Dermis blood vessel endothelial cell (primary cell): ENCODE measurements at places on chromosomes 7 and 10.

DNA sequence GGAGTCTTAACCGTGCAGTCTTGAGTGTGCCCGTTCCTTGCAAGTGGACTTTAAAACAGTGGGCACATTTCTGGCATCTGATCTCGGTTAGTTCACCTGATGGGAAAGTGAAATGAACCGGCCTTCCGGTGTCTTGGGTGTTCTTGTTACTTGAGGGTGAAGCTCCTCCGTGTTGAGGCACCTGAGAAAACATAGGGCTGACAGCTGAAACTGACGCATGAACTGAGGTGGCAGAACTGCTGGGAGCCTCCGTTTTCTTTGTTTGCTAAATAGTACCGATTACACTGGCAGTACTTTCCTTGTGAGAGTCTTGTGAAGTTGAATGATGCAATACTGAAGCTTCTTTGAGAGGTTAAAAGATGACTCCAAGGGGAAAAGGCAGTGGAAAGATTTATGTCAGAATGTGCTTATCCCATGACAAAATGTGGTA, 62.8 kb upstream of the SAMD8 start:
- DNase-seq = no peak

DNA sequence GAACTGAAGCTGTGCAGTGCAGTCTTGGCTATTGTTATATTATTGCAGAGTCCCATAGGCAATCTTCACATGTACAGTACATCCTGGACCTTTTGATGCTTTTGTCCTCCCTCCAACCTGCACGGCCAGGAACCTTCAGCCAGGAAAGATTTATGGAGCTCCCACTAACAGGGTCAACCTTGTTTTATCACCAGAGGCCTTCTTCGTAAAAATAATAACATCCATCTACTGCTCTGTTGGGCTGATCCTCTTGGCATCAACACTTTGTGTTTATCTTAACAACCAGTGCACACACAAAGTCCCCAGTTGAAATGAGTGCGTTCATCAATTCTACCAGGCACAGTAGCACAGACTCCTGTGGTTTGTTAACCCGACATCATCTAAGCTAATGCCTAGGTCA, 72.4 kb downstream of the AGMO start:
- DNase-seq = peak; percentile 69

GRCh38 chr10:88383276-88383675, 199.8 kb downstream of the RNLS start:
- DNase-seq = no peak

DNA sequence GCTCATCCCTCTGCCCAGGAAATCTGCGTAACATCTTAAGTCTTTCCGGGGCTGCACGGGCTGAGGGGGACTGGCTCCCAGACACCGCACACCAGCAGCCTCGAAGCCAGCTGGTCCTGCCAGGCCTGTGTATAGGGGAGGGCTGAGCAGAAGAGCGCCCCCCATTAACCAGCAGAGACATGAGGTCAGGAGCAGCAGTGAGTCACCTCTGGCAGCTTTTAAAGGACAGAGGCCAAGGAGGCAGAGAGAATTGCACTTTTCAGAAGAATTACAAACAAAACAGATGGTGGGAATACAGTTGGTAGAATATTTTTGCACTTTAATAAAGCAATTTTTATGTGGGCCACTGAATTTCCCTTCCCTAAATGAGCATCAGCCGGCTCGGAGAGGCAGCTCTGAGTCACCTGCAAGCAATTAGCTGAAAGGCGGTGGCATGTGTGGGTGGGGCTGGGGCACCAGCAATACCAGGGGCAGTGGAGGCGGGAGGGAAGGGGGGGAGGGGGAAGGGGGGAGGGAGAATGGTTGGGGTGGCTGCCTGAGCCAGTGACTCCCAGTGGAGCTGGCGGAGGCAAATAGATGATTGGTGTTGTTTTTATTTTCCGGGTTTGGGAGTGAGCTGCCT, 39.1 kb downstream of the GOLGA7B start:
- DNase-seq = peak; percentile 19

DNA sequence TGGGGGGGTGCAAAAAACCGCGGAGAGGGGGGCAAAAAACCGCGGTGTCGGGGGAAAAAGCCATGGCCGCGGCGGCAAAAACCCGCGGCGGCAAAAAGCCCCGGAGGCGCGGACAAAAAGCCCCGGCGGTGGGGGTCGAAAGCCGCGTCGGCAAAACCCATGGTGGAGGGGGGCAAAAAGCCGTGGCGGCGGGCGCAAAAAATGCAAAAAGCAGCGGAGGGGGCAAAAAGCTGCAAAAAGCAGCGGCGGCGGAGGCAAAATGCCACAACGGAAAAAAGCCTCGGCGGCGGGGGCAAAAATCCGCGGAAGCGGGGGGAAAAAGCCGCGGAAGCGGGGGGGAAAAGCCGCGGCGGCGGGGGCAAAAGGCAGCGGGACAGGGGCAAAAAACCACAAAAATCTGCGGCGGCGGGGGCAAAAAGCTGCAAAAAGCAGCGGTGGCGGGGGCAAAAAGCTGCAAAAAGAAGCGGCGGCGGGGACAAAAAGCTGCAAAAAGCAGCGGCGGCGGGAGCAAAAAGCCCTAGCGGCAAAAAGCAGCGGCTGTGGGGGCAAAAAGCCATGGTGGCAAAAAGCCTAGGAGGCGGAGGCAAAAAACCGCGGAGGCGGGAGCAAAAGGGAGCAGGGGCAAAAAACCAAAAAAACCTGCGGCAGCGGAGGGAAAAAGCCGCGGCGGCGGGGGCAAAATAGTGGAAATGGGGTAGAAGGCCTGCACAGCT, 418.9 kb downstream of the ZNF716 start:
- DNase-seq = no peak

DNA sequence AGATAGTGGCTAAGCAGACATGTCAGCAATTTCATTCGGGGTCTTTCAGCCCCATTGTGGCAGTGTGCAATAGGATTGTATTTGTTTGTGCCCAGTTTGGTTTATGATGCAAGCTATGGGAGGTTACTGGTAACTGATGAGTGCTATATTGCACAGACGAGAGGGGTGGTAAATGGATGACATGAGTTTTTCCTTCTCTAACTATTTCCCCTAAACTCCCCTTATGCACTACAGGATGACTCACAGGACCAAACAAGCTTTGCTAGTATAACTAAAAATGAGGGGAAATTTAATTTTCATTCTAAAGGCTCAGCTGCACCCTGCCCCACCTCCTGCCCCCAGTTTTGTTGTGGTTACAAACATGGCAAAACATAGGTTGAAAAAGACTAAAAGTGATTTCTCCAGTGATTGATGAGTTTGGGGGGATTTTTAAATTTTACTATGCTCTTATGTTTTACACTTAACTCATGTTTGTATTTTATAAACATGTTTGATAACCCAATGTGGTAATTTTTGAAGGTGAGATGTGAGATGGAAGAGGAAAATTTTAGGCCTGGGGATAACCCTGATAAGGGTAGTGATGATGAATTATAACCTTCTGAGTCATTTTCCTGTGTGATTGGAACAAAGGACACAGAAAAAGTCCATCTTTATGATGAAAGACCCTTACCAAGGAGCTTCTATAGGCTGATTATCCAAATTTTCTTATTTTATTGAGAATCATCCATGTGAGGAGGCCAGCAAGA, 60.8 kb upstream of the NAMPT start:
- peak; percentile 56 for DNase-seq

GRCh38 chr7:38007096-38007495, 86.7 kb downstream of the EPDR1 start:
- no peak for DNase-seq

- DNase-seq = no peak
Observed at GRCh38 chr7:42426163-42426562, 189.2 kb upstream of the GLI3 start.

DNA sequence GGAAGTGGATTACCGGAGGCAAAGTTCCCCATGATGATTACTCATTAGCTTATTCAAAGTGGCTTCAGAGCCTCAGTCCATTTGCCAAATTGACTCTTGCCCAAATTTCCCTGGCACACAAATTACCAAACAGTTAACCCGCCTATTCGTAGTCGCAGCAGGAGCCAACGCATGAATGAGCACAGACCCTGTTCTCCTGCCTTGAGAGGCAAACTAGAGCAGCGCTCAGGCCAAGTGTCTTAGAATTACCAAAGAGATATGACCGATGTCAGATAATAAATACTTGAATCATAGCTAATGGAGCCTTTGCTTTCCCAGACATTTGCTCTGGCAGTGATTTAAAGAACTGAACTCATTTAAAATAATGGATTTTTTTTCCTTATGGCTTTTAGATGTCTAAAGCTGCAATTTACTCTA, 64.9 kb downstream of the CTTNBP2 start:
- DNase-seq = no peak

GRCh38 chr10:61931620-61932332, 30.3 kb downstream of the ARID5B start:
- no peak for DNase-seq

DNA sequence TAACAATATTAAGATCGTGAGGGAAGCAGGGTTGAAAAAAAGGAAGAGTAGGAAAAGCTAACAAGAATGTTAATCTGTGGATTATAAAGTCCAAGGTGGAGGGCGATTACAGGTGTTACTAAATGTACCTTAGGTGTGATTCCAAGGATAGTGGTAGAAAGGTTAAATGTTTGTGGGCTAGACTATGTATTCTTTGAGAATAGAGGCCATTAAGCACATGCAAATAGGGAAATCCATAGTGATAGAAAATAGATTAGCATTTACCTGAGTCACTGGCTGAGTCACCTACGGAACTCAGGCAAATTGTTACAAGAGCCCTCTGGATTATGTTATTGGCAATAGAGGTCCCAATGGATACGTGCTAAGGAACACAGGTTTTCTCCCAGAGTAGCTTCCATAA, 9.0 kb downstream of the MGAM2 start:
- no peak for DNase-seq

DNA sequence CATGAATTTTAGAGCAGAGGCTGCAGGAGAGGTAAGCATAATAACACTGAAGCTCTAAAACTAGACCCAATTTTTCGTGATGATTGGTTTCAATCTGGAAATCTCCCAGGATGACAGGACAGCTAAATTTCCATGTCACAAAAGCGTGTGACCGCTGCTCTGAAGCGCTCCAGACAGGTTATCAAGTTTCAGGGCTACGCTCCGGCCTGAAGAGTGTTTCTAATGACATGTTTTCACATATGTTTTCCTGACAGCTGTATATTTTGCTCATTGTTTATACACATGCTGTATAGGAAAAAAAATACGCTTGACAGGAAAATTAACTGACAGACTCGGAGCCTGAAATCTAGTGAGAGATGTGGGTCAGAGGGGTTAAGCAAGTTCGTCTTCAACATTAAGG, 219.8 kb upstream of the BMPER start:
- DNase-seq = no peak

GRCh38 chr7:51034521-51035264, 252.0 kb upstream of the GRB10 start:
- no peak for DNase-seq

GRCh38 chr10:72595436-72595835, 30.4 kb downstream of the MICU1 start:
- no peak for DNase-seq

DNA sequence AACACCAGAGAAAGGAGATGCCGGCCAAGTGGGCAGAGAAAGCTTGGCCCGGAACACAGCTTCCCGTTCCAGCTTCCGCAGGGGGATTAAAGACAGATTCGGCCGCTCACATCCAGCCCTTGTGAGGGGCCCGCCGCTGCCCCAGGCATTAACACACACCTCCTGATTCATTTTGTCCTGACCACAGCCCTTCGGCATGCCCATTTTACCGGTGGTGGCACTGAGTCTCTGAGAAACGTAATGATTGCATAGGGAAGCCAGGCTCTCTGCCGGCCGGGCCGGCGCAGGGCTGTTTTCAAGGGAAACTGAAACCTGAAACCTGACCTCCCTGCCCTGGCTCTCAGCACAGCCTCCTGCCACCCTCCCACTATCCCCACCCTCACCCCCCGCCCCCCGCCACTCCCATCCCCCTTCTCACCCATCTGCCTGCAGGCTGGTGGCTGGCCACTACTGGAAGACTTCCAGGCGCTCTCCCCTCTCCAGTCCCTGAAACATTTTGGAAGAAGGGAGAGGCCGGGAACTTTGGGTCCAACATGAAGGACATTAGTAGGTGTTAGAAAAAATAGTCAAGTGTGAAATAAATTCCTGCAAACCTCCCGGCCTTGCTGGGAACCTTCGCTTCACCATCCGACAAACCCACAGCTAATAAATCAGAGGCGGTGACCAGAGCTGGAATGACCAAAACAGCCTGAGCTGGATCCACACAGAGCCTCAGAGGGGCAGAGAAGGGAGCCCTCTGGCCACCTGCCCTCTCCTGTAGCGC, 83.5 kb upstream of the CUX1 start:
- peak; percentile 28 for DNase-seq

- DNase-seq = no peak
Observed at GRCh38 chr10:1432161-1432560, 305.2 kb downstream of the ADARB2 start.

GRCh38 chr7:158595068-158595467, 7.4 kb upstream of the PTPRN2 start:
- DNase-seq = peak; percentile 48

DNA sequence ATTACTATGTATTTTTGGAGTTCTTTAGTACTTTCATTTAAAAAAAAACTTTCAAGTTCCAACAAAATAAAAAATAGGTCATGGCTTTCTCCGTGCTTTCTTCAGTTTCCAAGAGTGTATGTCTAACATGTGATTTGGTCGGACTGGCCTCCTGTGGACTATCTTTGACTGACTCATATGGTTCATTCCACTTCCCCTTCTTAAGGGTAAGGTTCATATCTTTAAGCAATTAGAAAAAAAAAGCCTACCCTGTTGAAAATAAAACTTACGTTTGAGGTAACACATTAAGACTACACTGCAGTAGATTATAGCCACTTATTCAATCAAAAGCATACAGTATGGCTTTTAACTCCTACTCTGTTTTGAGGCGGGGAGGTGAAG, 112.8 kb upstream of the AHR start:
- peak; percentile 53 for DNase-seq

DNA sequence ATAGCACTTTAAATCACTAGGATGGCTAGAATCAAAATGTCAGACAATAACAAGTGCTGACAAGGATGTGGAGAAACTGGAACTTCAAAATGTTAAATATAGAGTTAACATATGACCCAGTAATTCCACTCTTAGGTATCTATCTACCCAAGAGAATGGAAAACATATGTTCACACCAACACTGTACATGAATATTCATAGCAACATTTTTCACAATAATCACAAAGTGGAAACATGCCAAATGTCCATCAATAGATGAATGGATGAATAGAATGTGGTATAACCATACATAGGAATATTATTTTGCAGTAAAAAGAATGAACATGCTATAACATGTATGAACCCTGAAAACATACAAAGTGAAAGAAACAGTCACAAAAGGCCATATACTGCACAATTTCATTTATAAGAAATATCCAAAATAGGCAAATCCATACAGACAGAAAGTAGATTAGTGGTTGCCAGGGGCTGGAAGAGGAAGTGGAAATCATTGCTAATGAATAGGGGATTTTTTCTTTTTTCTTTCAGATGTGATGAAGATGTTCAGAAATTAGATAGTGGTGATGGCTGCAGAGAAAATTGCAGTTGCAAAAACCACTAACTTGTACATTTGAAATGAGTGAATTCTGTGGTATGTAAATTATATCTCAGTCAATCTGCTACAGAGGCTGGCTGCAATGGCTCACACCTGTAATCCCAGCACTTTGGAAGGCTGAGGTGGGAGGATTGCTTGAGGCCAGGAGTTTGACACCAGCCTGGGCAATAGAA, 93.0 kb downstream of the CPVL start:
- DNase-seq = no peak

- peak; percentile 53 for DNase-seq
Observed at GRCh38 chr10:75430000-75430763, 1.2 kb upstream of the LRMDA start.
